ENCODE measurements at places on chromosomes 12 and 14.
A peak's percentile ranks its signal among the peaks of the same experiment; 100 is the strongest.

- no peak for DNase-seq
Measured at GRCh38 chr12:54541751-54542290, 7.6 kb upstream of the PDE1B start.

DNA sequence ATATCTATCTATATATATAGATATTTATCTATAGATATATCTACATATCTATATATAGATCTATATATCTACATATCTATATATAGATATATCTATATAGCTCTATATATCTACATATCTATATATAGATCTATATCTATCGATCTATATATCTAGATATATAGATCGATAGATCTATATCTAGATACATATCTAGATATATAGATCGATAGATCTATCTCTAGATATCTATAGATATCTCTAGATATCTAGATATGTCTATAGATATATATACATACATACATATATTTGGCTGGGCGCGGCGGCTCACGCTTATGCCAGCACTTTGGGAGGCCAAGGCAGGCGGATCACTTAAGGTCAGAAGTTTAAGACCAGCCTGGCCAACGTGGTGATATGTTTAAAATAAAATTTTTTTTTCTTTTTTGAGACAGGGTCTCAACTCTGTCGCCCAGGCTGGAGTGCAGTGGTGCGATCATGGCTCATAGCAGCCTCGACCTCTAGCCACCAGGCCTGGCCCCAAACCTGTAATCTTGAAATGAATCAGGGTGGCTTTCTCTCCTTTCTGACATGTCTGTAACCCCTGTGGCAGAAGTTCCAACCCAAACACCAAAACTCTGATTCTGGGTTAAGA lies 18.1 kb downstream of the ARPC3 start:
- DNase-seq: no peak

GRCh38 chr12:57815177-57816000 lies 3.1 kb downstream of the AVIL start:
- DNase-seq: no peak

- peak; percentile 60 for DNase-seq
Measured at GRCh38 chr14:70018713-70019211, 139.5 kb downstream of the SMOC1 start.

GRCh38 chr12:106227641-106228319 lies 20.0 kb downstream of the CKAP4 start:
- peak; percentile 24 for DNase-seq

- DNase-seq: no peak
Measured at GRCh38 chr14:38187528-38187927, 20.2 kb upstream of the SSTR1 start.

DNA sequence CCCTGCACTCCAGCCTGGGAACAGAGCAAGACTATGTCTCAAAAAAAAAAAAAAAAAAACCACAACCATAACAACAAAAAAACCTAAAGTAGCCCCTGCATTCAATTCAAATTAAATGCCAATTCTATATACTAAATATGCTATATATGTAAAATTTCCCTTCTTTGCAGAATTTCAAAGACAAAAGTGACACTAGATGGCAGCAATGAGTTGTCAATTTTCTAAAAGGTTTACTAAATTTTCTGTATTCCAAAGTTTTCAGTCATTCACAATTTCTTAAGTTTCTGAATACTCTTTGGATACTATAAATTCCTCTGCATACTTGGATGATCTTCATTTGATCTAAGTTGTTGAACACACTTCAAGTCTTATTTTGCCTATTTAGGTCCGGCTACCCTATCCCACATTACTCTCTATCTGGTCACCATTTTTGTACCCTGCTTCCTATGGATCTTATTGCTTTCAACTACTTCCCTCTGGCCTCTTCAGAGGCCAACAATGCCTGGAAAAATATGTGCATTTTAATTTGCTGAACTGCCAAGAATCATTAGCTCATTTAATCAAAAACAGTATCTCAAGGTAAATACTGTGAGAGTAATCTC lies 27.9 kb downstream of the HNRNPC start:
- peak; percentile 60 for DNase-seq

DNA sequence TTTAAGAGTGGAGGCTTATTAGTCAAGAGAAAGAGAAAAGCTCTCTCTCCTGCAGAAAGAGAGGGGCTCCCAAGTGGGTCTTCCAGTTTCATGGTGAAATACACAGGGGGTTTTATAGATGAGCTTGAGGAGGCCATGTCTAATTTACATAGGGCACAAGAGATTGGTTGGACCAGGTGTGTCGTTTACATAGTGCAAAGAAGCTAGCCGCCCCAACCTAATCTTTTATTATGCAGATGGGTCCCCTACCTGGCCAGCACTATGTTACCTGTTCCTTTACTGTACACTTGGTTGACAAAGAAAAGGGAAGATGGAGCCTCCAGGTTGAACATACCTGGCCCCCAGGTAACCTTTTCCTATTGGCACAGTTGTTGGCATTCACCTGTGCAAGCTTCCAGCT lies 195.0 kb downstream of the PIK3C2G start:
- DNase-seq: no peak

GRCh38 chr14:89270439-89271227 lies 146.4 kb downstream of the FOXN3 start:
- DNase-seq: no peak

DNA sequence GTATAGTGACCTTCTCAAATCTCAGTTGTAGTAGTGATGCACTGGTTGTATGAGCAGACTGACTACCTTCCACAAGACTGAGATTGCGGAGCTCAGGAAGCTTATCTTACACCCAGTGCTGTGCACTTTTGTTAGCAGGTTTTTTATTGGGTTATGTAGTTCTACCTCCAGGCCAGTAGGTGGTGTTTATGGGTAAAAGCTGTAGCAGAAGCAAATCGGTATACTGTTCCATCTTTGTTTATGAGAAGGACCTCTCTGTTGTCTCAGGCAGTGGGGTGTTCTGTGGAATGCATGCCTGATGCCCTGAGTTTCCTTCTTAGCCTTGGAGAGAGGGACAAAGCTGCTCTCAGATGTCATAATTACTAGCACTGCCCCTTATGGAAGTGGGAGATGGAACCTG lies 217.8 kb downstream of the LRFN5 start:
- no peak for DNase-seq

- DNase-seq: no peak
Measured at GRCh38 chr12:76042147-76042546, 10.6 kb upstream of the PHLDA1 start.

DNA sequence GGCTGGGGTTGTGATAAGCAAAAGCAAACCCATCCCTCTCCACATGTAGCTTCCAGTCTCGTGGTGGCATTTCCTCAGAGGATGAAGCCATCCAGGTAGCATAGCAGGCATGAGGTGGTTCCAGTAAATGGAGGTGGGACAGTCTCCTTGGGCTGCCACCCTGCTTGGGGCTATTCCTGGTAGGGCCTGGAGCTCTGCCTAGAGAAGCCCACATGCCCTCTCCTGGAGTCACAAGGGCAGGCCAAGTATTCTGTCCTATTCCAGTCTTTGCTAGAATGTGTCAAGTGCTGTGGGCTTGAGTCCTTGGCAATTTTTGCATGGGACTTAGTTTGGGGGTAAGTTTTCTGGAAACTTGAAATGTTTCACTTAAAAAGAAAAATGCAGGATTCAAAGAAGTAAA lies 469.9 kb downstream of the DPF3 start:
- no peak for DNase-seq

DNA sequence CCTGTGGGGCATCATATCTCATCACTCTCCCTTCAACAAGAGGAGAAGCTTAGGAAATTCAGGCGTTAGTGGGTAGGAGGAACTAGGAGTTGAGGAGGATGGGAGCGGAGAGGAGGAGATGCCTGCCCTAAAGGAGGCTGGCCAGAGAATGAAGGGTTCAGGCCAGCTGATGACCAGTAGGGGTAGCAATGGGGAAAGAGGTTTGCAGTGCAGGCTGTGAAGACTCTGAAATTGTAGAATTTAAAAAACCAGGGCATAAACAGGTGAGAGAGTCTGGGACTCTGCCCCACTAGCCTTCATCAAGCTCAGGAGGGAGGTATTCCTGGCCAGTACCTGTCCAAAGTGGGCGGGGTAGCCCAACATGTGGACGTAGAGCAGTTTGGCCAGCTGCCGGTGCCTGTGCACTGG lies 809 bp downstream of the AP1G2 start:
- peak; percentile 29 for DNase-seq

DNA sequence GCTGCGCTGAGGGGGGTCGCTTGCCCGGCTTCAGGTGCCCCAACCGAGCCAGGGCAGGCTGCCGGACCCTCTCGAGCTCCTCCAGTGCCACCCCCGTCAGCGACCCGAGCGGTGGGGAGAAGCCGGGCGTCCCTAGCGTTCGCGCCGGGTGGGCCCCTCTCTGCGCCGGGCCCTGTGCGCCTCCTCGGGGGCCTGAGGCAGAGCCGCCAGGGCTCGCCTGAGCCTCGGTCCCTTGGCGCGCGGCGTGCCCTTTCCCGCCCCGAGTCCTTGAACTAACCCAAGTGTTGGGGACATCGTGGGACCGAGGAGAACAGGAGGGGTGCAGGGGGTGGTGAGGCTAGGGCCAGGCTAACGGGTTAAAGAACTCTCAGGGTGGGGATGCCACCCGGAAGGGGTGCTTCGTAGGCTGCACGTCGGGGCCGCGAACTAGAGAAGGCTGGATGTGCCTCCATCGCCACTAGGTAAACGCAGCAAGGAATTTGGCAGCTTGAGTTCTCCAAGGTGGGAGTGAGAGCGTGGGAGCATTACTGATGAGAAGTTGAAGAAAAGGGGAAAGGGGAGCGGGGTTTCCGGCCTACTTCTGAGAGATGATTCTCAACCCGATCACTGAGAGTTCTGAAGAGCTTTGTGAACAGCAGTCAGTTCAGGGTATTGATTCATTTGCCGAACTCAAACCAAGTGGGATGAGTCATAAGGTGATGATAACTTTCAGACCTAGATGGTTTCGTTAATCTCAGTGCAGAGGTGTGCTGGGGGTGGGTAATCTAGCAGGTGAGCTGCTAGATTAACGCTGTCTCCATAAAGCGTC lies 618 bp downstream of the RNF34 start:
- DNase-seq: peak; percentile 23

- DNase-seq: no peak
Measured at GRCh38 chr12:120463712-120464111, 5.8 kb downstream of the SRSF9 start.

DNA sequence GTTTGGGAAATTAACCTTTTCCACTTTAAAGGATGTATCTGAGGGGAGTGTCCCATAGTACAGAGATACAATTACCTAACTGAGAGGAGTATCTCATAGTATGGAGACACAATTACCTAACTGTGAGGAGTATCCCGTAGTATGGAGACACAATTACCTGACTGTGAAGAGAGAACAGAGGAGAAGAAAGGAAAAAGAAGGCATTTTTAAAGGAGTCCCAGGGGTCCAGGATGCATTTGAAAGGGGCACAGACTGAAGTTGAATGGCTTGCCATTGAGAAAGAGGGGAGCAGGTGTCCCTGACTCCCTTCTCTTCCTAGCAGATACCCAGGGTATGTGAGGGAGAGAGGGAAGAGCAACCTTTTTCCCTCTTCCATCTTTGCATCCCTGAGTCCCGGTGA lies 17.9 kb downstream of the KLRF2 start:
- DNase-seq: no peak

DNA sequence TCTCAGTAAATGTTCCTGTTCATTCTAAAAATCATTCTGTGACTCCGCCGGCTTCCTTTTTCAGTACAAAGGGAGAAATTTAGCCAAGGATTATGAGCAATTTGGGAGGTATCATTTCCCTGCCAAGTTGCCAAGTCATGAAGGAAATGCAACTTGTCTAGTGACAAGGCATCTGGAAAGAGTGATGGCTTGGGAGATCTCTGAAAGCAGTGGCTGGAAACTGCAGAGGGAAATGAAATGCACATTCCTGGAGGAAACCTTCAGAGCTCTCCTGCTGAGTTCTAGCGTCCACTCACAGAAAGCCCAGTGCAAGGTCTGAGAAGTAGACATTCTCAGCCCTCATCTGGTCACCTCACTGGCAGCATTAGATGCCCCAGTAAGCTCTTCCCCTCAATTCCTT lies 91.7 kb downstream of the GALC start:
- DNase-seq: peak; percentile 52

DNA sequence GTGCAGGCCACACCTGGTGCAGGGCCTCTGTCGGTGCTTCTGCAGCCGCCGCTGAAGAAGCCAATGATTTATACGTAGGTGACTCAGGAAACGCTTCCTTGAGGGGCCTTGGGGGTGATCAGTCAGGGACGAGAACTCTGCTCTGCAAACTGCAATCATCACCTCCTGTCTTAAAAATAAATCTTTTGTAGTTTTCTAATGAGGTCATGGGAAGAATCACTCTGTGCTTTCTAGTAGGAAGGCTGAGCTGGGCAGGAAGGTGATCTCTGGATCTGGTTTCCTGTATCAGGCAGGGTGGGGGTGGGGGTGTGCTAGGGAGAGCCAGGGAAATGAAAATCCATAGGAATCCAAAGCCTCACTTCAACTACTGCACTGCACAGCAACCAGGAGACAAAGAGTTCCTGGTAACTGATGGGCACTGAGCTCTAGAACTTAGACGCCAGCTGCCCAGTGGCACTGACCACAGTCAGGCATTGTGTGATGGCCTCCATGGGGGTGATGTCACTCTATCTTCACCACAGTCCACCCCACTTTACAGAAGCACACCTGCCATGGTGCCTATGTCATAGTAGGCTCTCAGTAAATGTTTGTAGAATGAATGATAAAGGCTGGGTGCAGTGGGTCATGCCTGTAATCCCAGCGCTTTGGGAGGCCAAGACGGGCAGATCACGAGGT lies 292.4 kb upstream of the PWP1 start:
- no peak for DNase-seq

- DNase-seq: no peak
Measured at GRCh38 chr14:103107941-103108748, 13.6 kb downstream of the EXOC3L4 start.

DNA sequence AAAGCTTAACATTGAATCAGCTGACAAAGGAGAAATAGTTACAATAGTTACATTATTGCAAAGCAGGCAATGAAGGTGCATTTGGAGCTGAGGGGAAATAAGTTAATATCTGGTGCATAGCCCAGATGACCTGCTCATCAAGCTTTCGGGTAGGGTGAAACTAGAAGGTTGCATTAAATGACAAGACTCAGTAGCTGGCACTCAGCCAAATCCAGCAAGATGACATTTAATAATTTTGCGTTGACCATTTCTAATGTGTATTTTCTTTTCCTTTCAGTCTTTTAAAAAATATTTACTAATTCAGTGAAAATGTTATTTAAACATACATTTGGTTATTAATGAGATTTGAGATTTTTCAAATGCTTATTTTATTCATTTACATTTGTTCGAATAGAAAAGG lies 188.6 kb downstream of the SLC5A8 start:
- no peak for DNase-seq

GRCh38 chr12:22018860-22019259 lies 27.2 kb upstream of the CMAS start:
- peak; percentile 27 for DNase-seq

- peak; percentile 43 for DNase-seq
Measured at GRCh38 chr12:96392397-96392796, 7.8 kb downstream of the CDK17 start.
